Stimulated activated CD8-positive, alpha-beta memory T cell treated with anti-CD3 and anti-CD28 coated beads, Interleukin-2, amount 100 ng/mL, for 48 hours (primary cell): ENCODE measurements at places on chromosomes 4 and X.

DNA sequence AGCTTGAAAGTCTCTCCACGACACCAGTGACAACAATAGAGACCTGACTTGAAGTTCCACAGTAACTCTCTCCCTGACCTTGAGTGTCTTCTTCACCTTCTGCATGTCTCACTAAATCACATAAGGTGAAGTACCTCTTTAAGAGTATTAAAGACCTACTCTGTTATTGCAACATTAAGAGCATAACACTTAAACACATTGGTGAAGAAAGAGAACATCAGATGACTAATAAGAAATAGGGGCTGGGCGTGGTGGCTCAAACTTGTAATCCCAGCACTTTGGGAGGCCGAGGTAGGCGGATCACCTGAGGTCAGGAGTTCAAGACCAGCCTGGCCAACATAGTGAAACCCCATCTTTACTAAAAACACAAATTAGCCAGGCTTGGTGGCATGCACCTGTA is 33.9 kb upstream of the MAPK10 start:
- DNase-seq, result no peak

DNA sequence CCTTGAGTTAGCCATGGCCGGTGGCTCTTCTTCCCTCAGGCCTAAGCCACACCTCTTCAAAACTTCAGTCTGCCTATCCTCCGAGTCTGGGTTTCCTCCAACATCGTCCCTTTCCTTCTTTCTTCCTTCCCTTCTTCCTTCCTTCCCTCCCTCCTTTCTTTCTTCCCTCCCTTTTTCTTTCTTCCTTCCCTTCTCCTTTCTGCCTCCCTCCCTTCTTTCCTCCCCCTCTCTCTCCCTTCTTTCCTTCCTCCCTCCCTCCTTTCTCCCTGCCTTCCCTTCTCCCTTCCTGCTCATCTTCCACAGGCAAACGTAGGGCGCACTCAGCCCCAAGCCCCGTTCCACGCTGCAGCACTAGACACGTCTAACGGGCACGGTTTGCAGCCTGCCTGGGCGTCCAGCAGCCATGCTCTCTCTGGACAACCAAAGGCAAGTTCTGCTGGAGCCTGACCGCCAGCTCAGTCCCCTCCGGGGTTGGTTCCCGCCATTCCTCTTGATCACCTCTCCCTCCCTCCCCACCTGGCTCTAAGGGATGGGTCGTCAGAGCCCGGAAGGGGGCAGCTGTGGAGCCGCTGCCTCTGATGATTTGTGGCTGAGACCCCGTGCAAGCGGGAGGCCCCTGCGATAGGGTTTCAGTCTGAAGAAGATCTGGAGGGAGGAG is 34.1 kb upstream of the CLDN24 start:
- no peak for DNase-seq

GRCh38 chr4:41644288-41644914 is 104.1 kb downstream of the PHOX2B start:
- peak; percentile 7 for DNase-seq

DNA sequence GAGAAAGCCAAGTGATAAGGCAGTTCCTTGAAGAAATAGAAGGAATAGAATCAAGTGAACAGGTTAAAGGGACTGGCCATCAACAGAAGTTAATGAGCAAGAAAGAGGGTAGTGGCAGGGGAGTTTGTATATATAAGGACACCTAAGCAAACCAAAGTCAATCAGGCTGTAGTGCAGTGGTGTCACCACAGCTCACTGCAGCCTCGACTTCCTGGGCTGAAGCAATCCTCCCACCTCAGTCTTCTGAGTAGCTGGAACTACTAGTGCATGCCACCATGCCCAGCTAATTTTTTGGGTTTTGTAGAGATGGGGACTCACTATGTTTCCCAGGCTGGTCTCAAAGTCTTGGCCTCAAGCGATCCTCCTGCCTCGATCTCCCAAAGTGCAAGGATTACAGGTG is 15.9 kb downstream of the ACOT9 start:
- no peak for DNase-seq

DNA sequence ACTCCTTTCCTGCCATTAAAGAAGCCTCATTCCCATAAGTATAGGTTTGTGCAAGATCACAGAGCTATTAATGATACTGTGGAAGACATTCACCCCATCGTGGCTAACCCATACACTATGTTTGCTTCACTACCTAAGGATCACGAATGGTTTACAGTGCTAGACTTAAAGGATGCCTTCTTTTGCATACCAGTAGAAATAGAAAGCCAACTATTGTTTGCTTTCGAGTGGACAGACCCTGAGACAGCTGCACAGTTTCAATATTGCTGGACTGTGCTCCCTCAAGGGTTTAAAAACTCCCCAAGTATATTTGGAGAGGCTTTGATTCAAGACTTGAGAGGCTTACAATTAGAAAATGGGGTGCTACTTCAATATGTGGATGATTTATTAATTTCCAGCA is 16.0 kb upstream of the PAPSS1 start:
- no peak for DNase-seq

DNA sequence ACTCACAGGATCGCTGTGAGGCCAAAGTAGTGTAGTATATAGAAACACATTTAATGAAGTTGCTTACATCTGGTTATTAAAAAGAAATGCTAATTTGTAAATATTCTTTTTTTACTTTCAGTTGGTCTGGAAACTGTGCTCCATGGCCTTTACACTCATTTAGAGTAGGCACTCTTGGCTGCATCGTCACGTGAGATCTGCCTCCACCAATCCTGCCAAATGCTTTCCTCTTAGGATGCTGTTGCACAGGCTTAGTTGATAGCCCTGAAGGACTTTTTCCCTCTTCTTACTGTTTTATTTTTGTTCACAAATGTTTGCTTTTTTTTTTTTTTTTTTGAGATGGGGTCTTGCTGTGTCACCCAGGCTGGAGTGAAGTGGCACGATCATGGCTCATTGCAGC is 6.3 kb downstream of the CPE start:
- no peak for DNase-seq
